ENCODE measurements at places on chromosomes 3 and 15. TPM values are rescaled to one million over a fixed set of nuclear protein-coding genes. Genes with fewer than 3 reads are reported as not detected.

Gene CCDC9B
- 32.7 TPM for total RNA-seq

Gene LMAN1L
- total RNA-seq, result under 0.01 TPM

Gene CLDN16
- not detected for total RNA-seq

Gene CILP
- not detected for total RNA-seq

Gene OR5K2
- not detected for total RNA-seq

All from thoracic aorta endothelial cell (primary cell).